ENCODE measurements at places on chromosomes 5 and 9.

DNA sequence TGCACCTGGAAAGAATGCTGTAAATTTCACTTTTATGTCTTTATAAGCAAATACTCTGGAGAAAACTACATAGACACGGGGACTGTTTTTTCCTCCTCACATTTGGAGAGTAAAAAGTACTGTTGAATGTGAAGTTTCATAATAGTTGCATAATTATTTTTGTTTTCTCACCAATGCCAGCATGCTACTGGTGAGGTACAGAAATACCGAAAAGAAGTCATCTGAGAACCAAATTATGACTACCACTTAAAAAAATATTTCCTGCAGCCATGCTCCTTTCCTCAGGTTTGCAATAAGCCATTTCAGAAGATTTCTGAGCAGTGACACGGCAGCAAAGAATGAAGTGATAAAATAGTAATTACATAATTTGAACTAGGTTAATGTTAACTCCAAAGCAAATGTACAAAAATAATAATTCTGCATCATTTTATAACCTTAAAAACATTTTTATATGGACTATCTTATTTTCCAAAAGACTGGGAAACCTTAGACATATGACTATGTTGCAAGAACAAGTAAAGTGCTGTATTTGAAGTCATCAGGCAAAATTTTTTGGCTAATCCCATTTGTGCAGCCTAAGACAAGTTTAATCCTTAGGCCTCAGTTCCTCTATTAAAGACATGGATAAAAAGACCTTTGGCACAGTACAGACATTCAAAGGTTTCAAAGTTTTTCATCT, 144.7 kb downstream of the PCSK1 start:
- no peak for DNase-seq

DNA sequence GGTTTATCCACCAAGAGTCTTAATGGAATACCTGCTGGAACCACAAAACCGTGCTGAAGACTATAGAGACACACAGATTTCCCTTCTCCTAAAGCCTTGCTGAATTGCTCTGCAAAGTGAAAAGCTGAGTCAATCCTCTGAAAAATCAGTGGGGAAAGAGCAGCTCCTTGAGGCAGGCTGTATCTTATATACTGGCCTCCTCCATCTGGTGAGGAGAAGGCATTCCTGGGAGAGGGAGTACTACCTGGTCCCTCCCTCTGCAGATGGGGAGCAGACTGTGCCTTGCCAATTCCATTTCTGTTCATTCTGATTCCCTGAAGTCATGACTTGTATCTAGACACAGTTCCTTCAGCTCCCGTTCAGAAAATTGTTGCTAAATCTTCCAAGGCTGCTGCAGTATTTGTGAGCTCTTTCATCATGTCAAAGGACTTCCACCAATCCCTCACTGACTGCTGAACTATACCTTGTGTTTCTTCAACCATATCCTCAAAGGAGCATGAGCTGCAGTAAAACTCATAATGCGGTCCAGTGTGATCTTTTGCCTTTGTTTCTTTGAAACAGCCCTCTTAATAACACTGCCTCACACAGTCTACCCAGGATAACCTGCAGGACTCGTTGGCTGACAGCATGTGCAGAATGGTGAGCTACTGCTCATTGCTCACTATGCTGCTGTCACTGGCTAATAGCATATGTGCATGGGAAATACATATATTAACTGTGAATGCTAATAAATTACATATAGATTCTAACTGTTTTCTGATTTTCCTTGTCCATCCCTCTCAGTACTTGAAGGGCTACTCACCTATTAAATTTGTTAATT, 84.5 kb downstream of the FOXD1 start:
- peak; percentile 70 for DNase-seq

DNA sequence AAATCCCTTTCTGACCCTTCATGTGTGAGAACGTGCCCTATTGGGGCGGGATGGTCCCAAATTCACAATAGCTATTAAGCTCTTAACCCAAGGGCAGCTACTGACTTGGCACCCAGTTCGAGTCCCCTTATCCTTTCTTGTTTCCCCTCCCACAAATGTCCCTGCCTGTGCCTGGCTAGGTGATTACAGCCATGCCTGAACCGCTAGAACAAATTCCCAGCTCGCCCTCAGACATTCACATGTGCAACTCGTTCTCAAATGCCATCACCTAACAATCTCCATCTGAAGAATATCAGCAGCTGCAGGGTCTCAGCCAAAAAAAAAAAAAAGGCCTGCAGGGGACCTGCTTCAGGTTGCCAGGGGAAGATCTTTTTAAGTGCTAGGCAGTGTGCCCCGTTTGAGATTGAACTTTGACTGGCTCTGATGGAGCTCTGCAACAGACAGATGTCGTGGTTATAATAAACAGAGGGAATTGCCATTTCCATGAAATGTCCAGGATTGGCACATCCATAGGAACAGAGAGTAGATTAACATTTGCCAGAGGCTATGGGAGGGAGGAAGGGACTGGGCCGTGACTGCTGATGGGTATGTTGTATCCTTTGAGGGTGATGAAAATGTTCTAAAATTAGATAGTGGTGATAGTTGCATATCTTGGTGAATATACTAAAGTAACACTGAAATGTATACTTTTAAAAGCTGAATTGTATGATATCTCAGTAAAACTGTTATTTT, 347.2 kb upstream of the WWC1 start:
- DNase-seq, result no peak

DNA sequence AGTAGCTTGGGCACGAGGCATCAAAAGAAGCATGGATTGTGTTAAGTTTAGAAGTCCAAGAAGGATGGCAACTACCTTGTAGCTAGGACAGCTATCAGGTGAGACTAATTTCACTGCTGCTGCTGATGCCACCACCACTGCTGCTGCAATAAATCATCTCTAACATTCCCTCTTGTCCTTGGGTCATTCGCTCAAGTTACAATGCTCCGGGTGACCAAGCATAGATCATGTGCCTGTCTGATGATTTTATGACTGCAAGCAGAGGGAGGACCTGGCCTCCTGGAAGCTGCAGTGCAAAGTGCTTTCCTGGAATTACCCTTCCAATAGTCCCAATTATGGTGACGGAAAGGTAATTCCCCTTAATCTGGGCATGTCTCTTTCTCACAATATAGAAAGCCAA, 334.4 kb downstream of the PRELID2 start:
- DNase-seq, result no peak

GRCh38 chr5:95417971-95418370, 26.8 kb downstream of the FAM81B start:
- peak; percentile 13 for DNase-seq

- no peak for DNase-seq
Measured at GRCh38 chr9:119873877-119874276, 504.6 kb upstream of the BRINP1 start.

GRCh38 chr5:104569621-104570020, 1007.0 kb upstream of the NUDT12 start:
- DNase-seq, result no peak

GRCh38 chr9:136561779-136562178, 15.9 kb upstream of the NOTCH1 start:
- no peak for DNase-seq

GRCh38 chr5:59079622-59080620, 497.0 kb downstream of the RAB3C start:
- DNase-seq, result peak; percentile 96

DNA sequence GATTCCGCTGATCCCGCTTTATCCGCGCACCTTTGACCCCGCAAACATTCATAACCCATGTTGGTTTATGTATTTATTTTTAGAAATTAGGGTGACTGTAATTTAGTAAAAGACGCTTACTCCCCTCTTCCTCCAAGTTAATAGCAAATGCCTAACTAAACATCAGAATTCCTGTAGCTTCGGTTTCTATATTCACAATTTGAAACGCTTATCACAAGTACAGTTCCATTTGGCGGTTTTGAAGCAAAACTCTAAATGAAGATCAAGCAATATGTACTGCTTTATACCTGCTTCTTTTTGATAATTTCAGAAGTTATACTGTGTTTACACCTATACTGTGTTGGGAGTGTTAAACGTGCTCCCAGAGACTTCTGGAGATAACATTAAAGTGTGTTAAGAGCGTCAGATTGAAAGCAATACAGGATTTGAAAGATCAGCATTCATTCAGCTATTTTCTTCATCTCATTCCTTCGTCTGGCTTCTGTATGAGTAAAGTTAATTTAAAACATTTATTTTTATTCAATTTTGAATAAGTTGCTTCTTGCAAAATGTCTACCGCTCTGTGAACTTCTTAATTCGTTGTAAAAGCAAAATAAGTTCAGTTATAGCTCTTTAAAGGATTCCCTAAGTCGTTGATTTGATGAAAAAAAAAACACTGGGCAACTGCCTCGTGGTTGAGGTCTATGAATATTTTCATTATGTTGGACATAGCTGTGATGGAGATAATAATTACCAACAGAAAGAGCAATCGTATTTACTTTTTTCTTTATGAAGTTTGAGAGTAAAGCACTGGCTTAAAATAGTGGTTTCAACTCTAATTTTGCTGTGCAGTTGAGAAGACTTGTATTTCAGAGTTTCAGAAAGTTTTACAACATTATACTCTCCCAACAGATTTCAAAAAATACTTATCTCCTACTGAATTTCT, 2.5 kb downstream of the PRDM6 start:
- no peak for DNase-seq

DNA sequence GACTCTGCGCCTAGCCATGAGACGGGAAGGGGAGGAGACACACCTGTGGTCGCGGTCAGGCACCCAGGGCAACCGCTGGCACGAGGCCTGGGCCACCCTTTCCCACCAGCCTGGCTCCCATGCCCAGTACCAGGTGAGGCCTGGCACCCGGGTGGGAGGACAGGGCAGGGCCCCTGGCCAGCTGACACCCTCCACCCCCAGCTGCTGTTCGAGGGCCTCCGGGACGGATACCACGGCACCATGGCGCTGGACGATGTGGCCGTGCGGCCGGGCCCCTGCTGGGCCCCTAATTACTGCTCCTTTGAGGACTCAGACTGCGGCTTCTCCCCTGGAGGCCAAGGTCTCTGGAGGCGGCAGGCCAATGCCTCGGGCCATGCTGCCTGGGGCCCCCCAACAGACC, 5.0 kb downstream of the MAMDC4 start:
- no peak for DNase-seq

DNA sequence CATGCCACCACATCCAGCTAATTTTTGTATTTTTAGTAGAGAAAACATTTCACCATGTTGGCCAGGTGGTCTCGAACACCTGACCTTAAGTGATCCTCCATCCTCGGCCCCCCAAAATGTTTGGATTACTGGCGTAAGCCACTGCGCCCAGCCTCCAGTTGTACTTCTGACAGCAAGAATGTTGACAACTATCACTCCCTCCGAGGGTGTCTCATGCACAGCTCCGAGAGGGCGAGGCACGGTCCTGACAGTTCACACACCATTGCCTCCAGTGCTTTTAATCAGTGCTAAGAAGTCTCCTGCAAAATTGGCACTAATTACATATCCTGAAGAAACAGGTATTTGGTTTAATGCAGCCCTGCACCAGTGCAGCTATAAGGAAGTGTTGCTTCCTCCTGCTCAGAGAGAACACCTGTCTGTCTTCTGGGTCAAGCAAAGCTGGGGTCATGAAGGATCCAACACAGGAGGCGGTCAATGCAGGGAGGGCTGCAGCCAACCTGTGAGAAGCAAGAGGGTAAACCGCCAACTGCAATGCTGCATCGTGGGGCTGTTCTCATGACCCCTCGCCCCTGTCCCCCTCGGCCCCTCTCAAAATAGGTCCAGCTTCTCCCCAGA, 184.0 kb downstream of the MED10 start:
- no peak for DNase-seq
